ENCODE measurements at places on chromosomes 16 and 17. TPM values are rescaled to one million over a fixed set of nuclear protein-coding genes. Genes with fewer than 3 reads are reported as not detected.

The AP1G1 gene
- 78.9 TPM for total RNA-seq

The WNT3 gene
- total RNA-seq, result 2.2 TPM

The SLFN11 gene
- 118 TPM for total RNA-seq

The SLC16A11 gene
- 7.7 TPM for total RNA-seq

The LDHD gene
- 13.2 TPM for total RNA-seq

The ETV4 gene
- total RNA-seq, result 2.2 TPM

The TGFB1I1 gene
- 32.5 TPM for total RNA-seq

The ABCA9 gene
- 14.6 TPM for total RNA-seq

The MAPT gene
- total RNA-seq, result 5.5 TPM

The KRTAP16-1 gene
- not detected for total RNA-seq

The LRRC37A gene
- total RNA-seq, result 3.3 TPM

The C17orf67 gene
- total RNA-seq, result 3.6 TPM

The HBA1 gene
- 217 TPM for total RNA-seq

The RHBDL3 gene
- 0.18 TPM for total RNA-seq

The NPIPB13 gene
- total RNA-seq, result 27.6 TPM

The TAT gene
- total RNA-seq, result not detected

The TOM1L1 gene
- total RNA-seq, result 34.1 TPM

The CPHXL2 gene
- total RNA-seq, result not detected

The SLC5A11 gene
- 0.27 TPM for total RNA-seq

The KRT31 gene
- not detected for total RNA-seq

The CDRT15 gene
- not detected for total RNA-seq

The KRT24 gene
- total RNA-seq, result not detected

The CSH1 gene
- not detected for total RNA-seq

The ADAD2 gene
- total RNA-seq, result not detected

The IGSF6 gene
- total RNA-seq, result 103 TPM

The CNGB1 gene
- 0.35 TPM for total RNA-seq

The MYH2 gene
- 0.06 TPM for total RNA-seq

The ZNF469 gene
- total RNA-seq, result 2.0 TPM

The TOX3 gene
- total RNA-seq, result 4.1 TPM

The ZNF23 gene
- 9.5 TPM for total RNA-seq

The PYDC1 gene
- not detected for total RNA-seq

The PABPN1L gene
- not detected for total RNA-seq

The C16orf96 gene
- total RNA-seq, result 0.21 TPM

The KRTAP4-6 gene
- not detected for total RNA-seq

The HSF5 gene
- 0.32 TPM for total RNA-seq
